Gastrocnemius medialis (tissue), 4 donors: ENCODE measurements at places on chromosomes 3 and 15. TPM values are rescaled to one million over a fixed set of nuclear protein-coding genes. Genes with fewer than 3 reads are reported as not detected.

DNA sequence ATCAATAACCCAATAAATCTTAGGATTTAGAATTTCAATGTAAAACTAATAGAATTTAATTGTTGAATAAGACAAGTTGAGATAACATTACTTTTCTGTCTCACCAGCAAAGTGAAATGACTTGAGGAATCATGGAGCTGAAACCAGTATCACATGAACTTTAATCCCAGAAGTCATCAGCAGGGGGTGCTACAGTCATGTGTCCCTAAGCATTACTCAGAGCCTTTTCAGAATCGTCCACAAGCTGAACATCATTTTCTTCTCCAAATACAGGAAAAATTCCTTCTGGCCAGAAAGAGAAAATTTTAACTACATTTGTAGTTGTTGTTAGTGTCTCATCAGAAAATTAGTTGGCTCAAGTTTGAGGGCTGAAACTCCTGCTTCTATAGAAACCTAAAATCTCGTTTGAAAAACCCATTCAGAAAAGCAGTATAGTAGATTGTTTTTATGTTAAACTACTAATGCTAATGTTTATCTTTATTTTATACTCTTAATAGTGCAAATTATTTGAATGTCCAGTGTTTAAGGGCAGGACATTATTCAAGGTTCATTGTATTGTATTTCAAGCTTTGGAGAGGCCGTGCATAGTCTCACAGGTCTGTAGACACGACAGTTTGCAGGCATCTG, 384.1 kb downstream of the PLOD2 start:
- H3K27ac ChIP-seq: no peak overlapping the region
- no peak for DNase-seq
- no peak overlapping the region for H3K4me3 ChIP-seq
- H3K27me3 ChIP-seq: no peaks in the 10 kb centered on the region
- H3K4me1 ChIP-seq: no peaks in the 10 kb centered on the region
- no peaks in the 10 kb centered on the region for H3K36me3 ChIP-seq

- peaks cover 21% of the 10 kb centered on the region for H3K4me1 ChIP-seq
- no peaks in the 10 kb centered on the region for H3K27me3 ChIP-seq
- no peak for DNase-seq
- H3K36me3 ChIP-seq: no peaks in the 10 kb centered on the region
Measured at GRCh38 chr3:197736010-197736490, 654 bp downstream of the RUBCN start.

- no peak overlapping the region for H3K4me3 ChIP-seq
- no peak for DNase-seq
- peaks cover 6% of the 10 kb centered on the region for H3K4me1 ChIP-seq
- no peaks in the 10 kb centered on the region for H3K36me3 ChIP-seq
- H3K27ac ChIP-seq: no peak overlapping the region
Measured at GRCh38 chr3:69201658-69202057, 79.3 kb upstream of the LMOD3 start.

DNA sequence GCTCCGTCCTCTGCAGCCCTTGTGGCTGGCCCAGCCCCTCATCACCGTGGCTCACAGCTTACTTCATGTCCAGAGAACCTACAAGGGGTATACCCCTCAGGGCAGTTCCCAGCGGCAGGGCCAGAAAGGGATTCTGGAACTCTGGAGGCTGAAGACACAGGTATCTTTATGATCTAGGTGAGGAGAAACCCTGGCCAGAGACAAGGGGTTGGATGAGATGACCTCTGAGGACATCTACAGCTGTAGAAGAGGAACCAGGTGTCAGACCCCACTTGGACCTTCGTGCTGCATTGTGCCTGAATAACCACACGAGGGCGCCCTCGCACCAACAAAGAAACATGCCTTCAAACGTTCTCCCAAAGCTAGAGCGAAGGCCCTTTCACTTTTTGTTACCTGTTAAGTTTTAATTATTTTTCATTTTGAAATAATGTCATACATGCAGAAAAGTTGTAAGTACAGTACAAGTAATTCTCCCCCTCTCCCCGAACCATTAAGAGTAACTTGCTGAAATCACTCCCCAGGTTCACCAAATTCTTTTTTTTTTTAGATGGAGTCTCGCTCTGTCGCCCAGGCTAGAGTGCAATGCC, 118.7 kb upstream of the SMAD3 start:
- H3K36me3 ChIP-seq: no peaks in the 10 kb centered on the region
- no peak overlapping the region for H3K4me3 ChIP-seq
- H3K27me3 ChIP-seq: no peaks in the 10 kb centered on the region
- no peak overlapping the region for H3K27ac ChIP-seq
- peak; percentile 62 for DNase-seq

Gene QTRT2
- 6.9 TPM for total RNA-seq

DNA sequence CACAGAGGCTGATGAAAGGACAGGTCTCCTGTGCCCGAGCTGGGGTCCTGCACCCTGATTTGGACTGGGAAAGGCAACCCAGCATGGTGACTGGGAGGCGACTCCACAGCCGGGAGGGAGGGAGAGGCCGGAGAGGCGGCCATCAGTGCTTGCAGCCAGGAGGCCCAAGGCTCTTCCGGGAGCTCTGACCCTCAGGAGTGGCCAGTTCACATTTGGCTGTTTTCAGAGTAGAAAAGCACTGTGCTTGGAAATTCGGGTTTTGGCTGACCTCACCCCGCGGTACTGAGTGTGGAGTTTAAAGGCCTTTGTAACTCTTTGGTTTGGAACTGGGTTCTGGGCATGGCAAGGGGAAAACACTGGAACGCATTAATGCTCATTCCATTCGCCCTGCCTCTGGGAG, 31.9 kb downstream of the SMAD6 start:
- peak overlapping the region; percentile 6 for H3K27ac ChIP-seq
- DNase-seq: no peak
- peaks cover 6% of the 10 kb centered on the region for H3K4me1 ChIP-seq
- no peaks in the 10 kb centered on the region for H3K27me3 ChIP-seq
- no peaks in the 10 kb centered on the region for H3K36me3 ChIP-seq
- no peak overlapping the region for H3K4me3 ChIP-seq

DNA sequence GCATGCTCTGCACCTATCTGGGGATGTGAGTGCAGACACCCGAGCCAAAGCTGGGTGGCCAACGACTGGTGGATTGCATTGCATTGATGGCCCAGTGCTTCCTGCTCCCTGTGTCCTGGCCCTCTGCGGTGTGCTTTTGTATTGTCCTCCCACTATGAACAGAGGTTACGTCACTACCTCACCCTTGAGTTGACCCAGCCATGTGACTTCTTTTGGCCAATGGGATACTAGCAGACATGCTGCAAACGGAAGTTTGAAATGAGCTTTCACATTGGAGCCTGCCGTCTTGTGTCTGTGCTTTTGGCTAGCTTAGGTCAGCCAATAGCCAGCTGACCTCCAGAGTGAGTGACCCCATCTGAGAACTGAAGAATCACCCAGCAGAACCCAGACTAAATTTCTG, 15.3 kb upstream of the TBC1D21 start:
- no peak overlapping the region for H3K27ac ChIP-seq
- no peaks in the 10 kb centered on the region for H3K36me3 ChIP-seq
- H3K4me3 ChIP-seq: no peak overlapping the region
- H3K4me1 ChIP-seq: no peaks in the 10 kb centered on the region
- DNase-seq: no peak
- H3K27me3 ChIP-seq: no peaks in the 10 kb centered on the region
